H7 (cell line): ENCODE measurements at places on chromosomes 3 and 15. TPM values are rescaled to one million over a fixed set of nuclear protein-coding genes. Genes with fewer than 3 reads are reported as not detected.

- no peak for DNase-seq
These were observed 20.5 kb downstream of the ATP8B4 start for GRCh38 chr15:50098545-50098944.

- DNase-seq: no peak
These were observed 418.2 kb upstream of the ZNF717 start for GRCh38 chr3:76203578-76203977.

DNA sequence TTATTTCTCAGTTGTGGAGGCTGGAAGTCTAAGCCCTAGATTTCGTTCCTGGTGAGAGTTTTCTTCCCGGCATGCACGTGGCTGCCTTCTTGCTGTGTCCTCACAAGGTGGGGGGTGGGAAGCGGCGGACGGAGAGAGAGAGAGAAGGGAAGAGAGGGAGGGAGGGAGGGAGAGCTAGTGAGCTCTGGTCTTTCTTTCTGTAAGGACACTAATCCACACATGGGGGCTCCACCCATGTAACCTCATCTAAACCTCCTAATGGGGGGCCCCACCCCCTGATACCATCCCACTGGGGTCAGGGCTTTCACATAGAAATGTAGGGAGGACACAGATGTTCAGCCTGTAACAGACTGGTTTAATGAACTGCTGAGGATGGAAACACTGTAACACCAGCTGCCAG, 7.3 kb downstream of the FBLN2 start:
- DNase-seq: no peak

GRCh38 chr15:80957556-80957955, 32.1 kb downstream of the MESD start:
- no peak for DNase-seq

Gene LRRC49
- total RNA-seq: 3.9 and 5.6 TPM in 2 replicates

- peak; percentile 74 for DNase-seq
These were observed 1.0 kb downstream of the SHOX2 start for GRCh38 chr3:158105119-158105709.

- peak; percentile 3 for DNase-seq
These were observed 4.1 kb downstream of the GAP43 start for GRCh38 chr3:115627180-115628074.

Gene BFSP2
- total RNA-seq: not detected in 2 replicates

GRCh38 chr15:40323953-40324937, 753 bp downstream of the INAFM2 start:
- DNase-seq: peak; percentile 86

DNA sequence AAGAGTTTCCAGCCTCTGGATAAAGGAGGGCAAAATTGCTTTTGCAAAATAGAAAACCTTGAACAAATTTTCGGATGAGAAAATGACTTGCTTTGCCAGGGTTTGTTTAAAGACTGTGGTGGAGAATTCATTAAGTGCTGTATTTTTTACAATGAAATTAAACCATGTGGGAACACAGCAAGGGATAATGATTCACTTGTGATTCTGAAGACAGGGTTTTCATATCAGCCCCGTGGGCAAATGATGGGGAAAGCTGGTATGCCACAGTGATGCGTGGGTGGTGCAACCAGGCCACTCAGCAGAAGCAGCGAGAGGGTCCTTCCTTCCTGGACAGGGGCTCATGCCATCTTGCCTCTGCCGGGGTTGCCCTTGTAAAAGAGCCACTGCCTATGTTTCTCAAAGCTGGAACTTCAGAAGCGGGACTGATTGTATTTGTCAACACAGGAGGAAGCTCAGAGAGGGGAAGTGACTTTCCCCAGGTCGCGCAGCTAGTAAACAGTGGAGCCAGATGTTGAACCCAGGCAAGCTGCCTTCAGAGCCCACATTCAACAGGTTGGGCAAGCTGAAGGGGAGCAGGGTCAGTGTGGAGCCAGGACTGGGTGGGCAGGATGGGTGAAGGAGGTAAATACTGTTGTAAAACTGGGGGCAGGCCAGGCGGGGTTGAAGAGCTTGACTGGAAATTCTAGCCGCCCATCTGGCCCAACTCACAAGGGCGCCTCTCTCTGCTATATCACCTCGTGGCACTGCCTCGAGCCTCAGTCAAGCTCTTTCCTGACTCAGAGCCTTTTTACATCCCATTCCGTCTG, 79.1 kb downstream of the TOP2B start:
- DNase-seq: no peak

Gene LRRC3B
- total RNA-seq: 0.48 and 0.62 TPM in 2 replicates

Gene USP13
- 10.5 and 12.4 TPM in 2 replicates for total RNA-seq

DNA sequence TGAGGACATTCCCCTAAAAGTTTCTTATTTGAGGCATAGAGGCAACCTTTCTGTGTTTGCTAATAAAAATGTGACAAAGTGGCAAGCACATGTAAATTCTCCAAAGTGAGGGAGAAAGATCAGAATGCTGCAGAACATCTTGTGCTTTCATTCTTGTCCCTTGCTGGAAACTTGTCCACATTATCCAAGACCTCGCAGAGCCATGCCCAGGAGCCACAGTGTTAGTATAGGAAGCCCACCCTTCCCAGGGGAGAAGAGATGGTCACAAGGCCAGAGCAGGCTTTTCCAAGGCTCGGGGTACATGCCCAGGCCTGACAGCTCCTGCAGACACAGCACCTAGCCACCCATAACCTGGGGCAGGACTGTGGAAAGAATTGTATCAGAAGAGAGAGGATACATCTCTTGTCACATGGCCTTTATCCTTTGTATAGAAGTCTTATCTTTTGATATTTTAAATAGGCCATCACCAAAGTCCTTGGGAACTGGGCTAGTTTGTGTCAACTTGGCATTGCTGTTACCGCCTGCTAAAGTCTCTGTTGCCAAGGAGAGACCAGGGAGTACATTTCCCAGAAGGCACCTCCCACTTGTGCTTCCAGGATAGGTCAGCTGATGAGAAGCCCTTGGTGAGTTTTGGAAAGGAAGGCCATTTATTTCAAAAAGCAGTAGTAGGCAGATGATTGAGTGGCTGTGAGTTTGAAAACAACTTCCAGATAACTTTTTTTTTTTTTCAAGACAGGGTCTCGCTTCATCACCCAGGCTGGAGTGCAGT, 10.5 kb downstream of the DLEC1 start:
- no peak for DNase-seq

Gene DPPA2
- total RNA-seq: 10.3 and 17.7 TPM in 2 replicates

Gene PCOLCE2
- total RNA-seq: 9.4 and 18.3 TPM in 2 replicates
